CD4-positive, alpha-beta T cell treated with Interferon alpha-2 for 1 hour (primary cell): ENCODE measurements at places on chromosomes 7 and 10.

DNA sequence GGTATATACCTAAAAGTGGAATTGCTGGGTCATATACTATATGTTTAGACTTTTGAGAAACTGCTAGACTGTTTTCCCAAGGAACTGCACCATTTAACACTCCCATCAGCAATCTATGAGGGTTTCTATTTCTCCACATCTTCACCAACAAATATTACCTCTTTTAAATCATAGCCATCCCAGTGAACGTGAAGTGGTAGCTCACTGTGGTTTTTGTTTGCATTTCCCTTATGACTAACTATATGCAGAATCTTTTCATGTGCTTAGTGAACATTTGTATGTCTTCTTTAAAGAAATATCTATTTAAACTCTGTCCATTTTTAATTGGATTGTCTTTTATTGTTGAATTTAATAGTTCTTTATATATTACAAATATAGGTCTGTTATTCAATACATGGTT is 115.8 kb upstream of the SEC61G start:
- no peak for DNase-seq

DNA sequence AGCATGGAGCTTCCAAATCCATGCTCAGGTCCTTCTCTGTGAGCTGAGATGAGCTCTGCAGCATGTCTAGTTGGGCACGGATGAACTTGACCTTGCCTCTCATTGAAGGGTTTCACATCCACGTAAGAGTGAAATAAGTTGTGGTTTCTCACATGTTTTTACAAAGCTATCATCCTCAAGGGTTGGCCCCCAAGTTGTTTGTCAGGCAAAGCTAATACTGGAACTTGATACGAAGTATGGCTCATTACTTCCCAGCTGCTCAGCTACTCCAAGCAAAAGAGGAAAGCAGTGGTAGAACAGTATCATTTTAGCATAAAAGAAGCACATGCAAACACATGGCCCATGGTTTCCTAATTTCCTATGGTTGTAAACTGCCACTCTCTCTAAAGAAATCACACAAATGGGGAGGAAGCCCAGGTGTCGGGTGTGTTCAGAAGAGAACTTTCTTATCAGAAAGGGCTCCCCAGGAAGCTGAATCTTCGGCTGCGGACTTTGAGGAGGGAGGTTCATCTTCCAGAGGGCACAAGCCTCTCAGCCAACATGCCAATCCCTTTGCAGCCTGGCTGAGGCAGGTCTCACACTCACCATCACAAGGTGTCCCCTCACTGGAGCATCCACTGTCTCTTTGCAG is 45.3 kb downstream of the PDLIM1 start:
- DNase-seq, result no peak

DNA sequence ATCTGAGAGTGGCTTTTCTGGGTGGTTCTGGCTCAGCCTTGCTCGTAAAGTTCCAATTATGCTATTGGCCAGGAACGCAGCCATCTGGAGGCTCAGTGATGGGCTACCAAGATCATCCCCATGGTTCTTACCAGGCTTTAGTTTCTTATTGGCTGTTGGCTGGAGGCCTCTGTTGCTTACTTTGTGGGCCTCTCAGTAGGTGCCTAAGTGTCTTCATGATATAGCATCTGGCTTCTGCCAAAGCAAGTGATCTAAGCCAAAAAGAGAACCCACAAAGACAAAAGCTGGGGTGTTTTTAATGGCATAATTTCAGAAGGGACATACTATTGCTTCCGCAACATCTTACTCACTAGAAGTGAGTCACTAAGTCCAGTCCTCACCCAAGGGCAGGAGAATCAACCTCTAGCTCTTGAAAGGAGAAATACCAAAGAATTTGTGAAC is 132.0 kb upstream of the MDFIC start:
- DNase-seq, result no peak

DNA sequence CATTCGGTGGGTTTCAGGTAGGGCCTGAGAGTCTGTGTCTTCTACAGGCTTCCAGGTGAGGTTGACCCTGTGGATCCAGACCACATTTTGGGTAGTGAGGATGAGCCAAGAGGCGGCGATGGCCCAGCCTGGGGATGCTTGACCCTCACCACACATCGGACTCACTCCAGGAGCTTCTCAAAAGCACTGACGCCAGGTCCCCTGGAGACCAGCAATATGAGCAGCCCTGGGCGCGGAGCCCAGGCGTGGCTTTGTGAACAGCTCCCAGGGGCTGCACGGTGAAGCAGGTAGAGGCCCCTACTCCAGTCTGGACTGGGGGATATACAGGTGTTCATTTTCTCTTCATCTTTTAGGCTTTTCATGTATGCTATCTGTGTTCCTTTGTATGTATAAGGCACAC is 139.7 kb upstream of the PCBD1 start:
- DNase-seq, result no peak

- DNase-seq, result no peak
Observed at GRCh38 chr10:79059859-79060379, 8.8 kb upstream of the ZMIZ1 start.
